ENCODE measurements at places on chromosomes 7 and 10. TPM values are rescaled to one million over a fixed set of nuclear protein-coding genes. Genes with fewer than 3 reads are reported as not detected.

Gene CALCR
- not detected for total RNA-seq

Gene RBM48
- total RNA-seq: 3.2 TPM

Gene LBX1
- not detected for total RNA-seq

Gene ACHE
- not detected for total RNA-seq

Gene CNNM1
- not detected for total RNA-seq

Gene HOXA7
- total RNA-seq: 2.6 TPM

Gene NKX2-3
- not detected for total RNA-seq
